Stimulated activated CD4-positive, alpha-beta T cell treated with anti-CD3 and anti-CD28 coated beads, Interleukin-4, amount 100 ng/mL, for 4 hours (primary cell): ENCODE measurements at places on chromosomes 4 and X.

- DNase-seq: no peak
Observed at GRCh38 chr4:181261279-181261678, 981.9 kb upstream of the TENM3 start.

GRCh38 chr4:26345565-26345938, 24.7 kb downstream of the RBPJ start:
- DNase-seq: no peak

DNA sequence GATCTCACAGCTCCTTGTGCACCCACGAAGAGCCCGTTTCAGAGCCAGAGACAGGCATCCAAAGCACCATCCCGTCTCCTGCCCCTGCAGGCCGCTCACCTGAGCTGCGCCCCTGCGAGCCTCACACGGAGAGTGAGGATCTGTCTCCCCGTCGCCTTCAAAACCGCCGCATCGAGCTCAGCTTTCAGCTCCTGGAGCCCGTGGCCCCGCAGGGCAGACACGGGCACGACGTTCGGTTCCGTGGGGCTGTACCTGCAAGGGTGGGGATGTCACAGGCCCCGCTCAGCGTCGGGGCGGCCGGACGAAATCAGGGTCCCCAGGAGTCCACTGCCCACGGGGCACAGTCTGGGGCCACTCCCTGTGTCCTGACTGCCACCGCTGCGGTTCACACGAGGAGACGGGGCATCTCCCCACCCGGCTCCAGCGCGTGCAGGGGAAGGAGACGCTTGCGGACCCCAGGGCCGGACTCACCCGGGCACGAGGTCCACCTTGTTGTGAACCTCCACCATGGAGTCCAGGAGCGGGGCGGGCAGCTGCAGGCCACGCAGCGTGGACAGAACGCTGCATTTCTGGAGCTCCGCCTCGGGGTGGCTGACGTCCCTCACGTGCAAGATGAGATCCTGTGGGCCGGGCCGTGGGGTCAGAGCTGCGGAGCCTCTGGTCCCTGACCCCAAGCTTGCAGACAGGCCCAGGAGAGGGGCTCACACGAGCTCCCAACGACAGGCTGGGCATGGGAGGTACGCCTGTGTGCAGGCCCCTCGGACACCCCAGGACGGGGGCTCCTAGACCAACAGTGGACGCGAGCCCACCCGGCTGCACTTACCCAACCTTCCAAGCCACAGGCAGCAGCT, 11.1 kb downstream of the GTPBP6 start:
- DNase-seq: no peak

GRCh38 chr4:7272404-7272803, 80.1 kb downstream of the SORCS2 start:
- no peak for DNase-seq

- no peak for DNase-seq
Observed at GRCh38 chr4:3188118-3188517, 60.8 kb upstream of the MSANTD1 start.

DNA sequence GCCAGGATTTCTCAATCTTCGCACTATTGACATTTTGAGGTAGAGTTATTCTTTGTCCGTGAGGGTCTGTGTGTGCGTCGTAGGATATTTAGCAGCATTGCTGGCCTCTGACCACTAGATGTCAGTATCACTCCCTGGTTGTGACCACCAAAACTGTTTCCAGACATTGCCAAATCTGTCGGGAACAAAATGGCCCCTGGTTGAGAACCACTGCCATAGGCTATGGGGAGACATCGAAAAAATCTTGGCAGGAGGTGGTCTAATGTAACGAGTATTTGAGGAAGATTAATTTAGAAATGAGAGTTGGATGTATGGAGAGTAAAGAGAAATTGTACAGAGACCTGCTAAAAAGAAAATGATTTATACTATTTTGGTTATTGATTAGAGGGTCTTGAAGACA, 108.4 kb downstream of the DOCK11 start:
- peak; percentile 10 for DNase-seq
